ENCODE measurements at places on chromosomes 1 and 21.

DNA sequence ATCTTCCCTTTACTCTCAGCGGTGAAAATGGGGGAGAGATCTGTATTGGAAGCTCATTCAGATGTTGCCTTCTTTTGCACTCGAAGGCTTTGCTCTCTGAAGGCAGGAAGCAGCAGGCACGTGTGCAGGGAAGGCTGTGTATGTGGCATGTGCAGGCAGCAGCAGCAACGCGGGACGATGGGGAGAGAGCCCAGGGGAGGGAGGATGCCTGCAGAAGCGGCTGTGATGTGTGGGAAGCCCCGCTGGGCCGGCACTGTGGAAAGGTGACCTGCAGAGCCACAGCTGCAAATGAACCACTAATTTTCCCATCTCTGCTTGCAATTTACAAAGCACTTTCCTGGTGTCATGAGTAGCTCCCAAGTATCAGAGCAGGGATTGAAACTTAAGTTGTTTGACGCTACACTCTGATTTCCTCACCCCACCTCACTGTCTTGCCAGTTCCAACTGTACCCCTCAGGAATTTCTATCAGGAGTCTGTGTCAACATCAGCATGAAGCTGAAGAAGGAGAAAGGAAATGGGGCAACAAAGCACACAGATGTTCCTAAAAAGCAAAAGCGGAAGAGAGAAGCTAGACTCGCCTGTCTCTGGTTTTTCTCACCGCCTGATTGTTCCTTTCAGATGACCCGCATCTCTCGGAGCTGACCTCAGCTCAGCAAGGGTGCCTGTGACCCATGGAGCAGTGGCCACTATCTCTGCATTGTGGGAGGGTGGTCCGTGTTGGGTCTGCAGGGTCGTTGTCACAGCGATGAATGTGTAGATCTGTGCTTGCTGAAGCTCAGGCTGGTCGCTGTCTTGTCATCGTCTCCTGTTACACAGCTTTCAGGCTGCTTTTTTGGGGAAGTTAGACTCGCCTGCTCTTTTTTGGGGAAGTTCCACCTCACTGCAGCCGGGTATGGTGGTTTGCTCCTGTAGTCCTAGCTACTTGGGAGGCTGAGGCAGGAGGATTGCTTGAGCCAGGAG lies 156.1 kb downstream of the KIF26B start:
- DNase-seq: no peak

- no peak for DNase-seq
Observed at GRCh38 chr1:26452459-26453183, 19.6 kb upstream of the HMGN2 start.

GRCh38 chr1:41320895-41321676 lies 40.1 kb upstream of the FOXO6 start:
- no peak for DNase-seq

GRCh38 chr1:36663772-36664430 lies 181.2 kb upstream of the CSF3R start:
- DNase-seq: no peak
